ENCODE measurements at places on chromosomes 5 and 9. TPM values are rescaled to one million over a fixed set of nuclear protein-coding genes. Genes with fewer than 3 reads are reported as not detected.

The KLHL3 gene
- 9.2 TPM for total RNA-seq

DNA sequence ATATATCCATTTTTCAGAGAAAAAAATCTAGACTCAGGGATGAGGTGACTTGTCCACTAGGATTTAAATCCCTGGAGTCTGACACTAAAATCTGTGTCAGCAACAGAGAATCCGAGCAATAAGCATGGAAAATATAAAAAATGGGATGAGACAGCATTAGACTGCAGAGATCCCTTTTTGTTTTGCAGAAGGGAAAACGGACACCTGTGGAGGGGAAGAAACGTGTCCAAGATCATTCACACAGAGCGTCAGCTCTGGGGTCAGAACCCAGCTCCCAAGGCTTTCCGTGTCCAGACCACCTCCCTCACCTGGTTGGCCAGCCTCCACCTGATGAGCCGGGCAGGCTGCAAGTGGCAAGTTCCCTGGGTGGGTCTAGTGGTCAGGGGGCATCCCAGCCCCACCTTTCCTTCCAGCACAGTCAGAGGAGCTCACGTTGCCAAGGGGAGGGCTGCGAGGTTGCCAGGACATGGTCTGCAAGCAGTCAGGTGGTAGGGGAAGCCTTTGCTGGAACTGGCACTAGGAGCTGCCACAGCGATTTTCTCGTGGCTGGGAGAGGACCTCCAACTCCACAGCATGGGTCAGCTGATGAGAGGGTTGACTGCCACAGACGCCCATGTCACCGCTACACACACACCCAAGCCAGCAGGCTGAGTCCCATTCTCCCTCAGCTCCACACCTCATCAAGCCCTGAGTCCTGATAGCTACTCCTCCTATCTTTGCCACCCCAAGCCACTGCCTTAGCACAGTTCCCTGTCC, 65.9 kb upstream of the CPLX2 start:
- no peak for DNase-seq
- H3K36me3 ChIP-seq: no peaks in the 10 kb centered on the region
- H3K4me1 ChIP-seq: no peaks in the 10 kb centered on the region
- no peak overlapping the region for H3K27ac ChIP-seq
- no peak overlapping the region for H3K4me3 ChIP-seq

DNA sequence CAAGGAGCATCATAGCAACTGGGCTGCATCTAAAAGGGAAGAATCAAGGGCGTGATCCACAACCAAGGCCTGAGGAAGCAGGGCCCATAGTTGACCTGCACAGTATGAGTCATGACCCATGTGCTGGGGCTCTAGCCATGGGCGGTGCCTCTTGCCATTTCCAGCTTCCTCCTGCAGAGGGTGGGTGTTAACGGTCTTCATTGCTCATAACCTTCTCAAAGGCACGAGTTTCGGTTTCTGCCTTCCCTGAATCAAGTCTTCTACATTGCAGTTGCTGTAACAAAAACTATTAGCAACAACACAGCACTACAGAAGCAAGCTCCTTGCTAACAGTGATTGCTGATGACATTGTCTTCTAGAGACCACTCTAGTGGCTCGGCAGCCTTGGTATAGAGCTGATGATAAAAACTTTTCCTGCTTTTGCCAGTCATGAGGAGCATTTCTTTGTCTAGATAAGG, 66.9 kb downstream of the CTSL start:
- peaks cover under 1% of the 10 kb centered on the region for H3K27me3 ChIP-seq
- H3K4me1 ChIP-seq: peaks cover 9% of the 10 kb centered on the region
- H3K36me3 ChIP-seq: no peaks in the 10 kb centered on the region
- peak; percentile 39 for DNase-seq
- H3K4me3 ChIP-seq: no peak overlapping the region

The PROB1 gene
- 6.2 TPM for total RNA-seq

- no peak for DNase-seq
- no peaks in the 10 kb centered on the region for H3K4me1 ChIP-seq
- H3K36me3 ChIP-seq: peaks cover 33% of the 10 kb centered on the region
- H3K27me3 ChIP-seq: no peaks in the 10 kb centered on the region
- H3K4me3 ChIP-seq: no peak overlapping the region
- no peak overlapping the region for H3K27ac ChIP-seq
These were observed 271.1 kb downstream of the DENND1A start for GRCh38 chr9:123658792-123659191.

- H3K27me3 ChIP-seq: peaks cover 14% of the 10 kb centered on the region
- DNase-seq: no peak
- H3K36me3 ChIP-seq: peaks cover 11% of the 10 kb centered on the region
- H3K4me1 ChIP-seq: peaks cover 41% of the 10 kb centered on the region
These were observed 116.0 kb downstream of the UNC13B start for GRCh38 chr9:35277628-35278359.

- DNase-seq: no peak
- no peak overlapping the region for H3K4me3 ChIP-seq
- no peak overlapping the region for H3K27ac ChIP-seq
- H3K36me3 ChIP-seq: no peaks in the 10 kb centered on the region
- no peaks in the 10 kb centered on the region for H3K4me1 ChIP-seq
These were observed 4.3 kb upstream of the QRFP start for GRCh38 chr9:130900701-130901497.

DNA sequence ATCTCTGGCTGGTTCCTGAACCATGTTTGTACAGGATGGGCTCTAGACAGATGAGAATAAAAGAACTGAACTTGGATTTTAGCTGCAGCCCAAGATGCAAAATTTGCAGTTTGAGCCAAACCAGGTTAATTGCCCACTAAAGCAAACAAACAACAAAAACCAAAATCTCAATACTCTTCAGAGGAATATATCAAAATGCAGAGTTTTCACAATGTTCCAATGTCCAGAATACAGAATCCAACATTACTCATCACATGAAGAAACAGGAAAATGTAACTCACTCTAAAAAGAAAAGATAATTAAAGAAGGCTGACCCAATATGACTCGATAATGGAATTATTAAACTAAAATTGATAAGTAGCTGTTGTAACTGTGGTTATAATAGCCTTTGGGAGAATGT, 20.4 kb downstream of the FOXI1 start:
- peaks cover 28% of the 10 kb centered on the region for H3K27me3 ChIP-seq
- H3K4me1 ChIP-seq: no peaks in the 10 kb centered on the region
- H3K27ac ChIP-seq: no peak overlapping the region
- DNase-seq: no peak
- peaks cover 3% of the 10 kb centered on the region for H3K36me3 ChIP-seq
- no peak overlapping the region for H3K4me3 ChIP-seq

DNA sequence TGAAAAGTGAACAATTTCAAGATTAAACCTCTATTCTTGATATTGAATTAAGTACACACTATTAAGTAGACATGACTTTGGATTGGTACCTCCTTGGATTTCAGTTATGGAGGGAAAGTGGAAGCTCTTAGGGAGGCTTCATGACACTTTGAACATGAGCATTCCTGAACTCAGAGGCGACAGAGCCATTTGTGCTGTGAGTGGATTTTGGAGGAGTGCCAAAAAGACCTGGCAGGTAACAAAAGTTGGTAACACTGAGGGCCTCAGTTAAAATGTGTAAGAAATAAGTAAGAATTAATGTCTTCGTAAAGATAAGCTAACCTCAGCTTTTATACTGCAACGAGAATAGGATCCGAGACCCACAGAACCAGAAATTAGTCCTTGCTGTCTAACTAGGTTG, 356.7 kb downstream of the ARRDC3 start:
- H3K27me3 ChIP-seq: peaks cover 19% of the 10 kb centered on the region
- H3K4me1 ChIP-seq: peaks cover 2% of the 10 kb centered on the region
- no peak overlapping the region for H3K4me3 ChIP-seq
- no peaks in the 10 kb centered on the region for H3K36me3 ChIP-seq
- DNase-seq: no peak

- H3K36me3 ChIP-seq: no peaks in the 10 kb centered on the region
- DNase-seq: no peak
- H3K4me3 ChIP-seq: no peak overlapping the region
- H3K4me1 ChIP-seq: no peaks in the 10 kb centered on the region
- H3K27ac ChIP-seq: no peak overlapping the region
These were observed 172.1 kb downstream of the ENC1 start for GRCh38 chr5:74468421-74468820.

GRCh38 chr9:99178912-99179872, 42.5 kb downstream of the ALG2 start:
- no peak for DNase-seq
- H3K4me3 ChIP-seq: no peak overlapping the region
- peaks cover 11% of the 10 kb centered on the region for H3K36me3 ChIP-seq
- H3K27ac ChIP-seq: no peak overlapping the region
- no peaks in the 10 kb centered on the region for H3K27me3 ChIP-seq

DNA sequence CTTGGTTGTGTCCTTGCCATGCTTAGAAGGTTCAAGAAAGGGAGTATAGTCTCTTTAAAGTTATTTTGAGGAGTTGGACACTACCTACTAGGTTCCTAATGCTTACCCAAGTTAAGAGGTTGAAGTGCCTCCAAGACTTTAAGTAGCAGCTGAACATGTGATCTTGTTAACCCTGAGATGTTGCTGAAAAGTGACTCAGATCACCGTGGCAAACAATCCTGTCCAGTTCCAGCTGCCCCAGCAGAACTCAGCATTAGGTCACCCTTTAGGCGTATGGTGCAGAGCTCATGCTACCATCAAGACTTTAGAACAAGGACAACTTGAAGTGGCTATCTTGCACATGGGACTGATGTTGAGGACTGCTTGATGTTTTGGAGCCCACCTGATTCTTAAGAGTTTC, 22.5 kb downstream of the ZNF462 start:
- no peak overlapping the region for H3K27ac ChIP-seq
- no peaks in the 10 kb centered on the region for H3K4me1 ChIP-seq
- H3K27me3 ChIP-seq: no peaks in the 10 kb centered on the region
- H3K4me3 ChIP-seq: no peak overlapping the region
- no peaks in the 10 kb centered on the region for H3K36me3 ChIP-seq

DNA sequence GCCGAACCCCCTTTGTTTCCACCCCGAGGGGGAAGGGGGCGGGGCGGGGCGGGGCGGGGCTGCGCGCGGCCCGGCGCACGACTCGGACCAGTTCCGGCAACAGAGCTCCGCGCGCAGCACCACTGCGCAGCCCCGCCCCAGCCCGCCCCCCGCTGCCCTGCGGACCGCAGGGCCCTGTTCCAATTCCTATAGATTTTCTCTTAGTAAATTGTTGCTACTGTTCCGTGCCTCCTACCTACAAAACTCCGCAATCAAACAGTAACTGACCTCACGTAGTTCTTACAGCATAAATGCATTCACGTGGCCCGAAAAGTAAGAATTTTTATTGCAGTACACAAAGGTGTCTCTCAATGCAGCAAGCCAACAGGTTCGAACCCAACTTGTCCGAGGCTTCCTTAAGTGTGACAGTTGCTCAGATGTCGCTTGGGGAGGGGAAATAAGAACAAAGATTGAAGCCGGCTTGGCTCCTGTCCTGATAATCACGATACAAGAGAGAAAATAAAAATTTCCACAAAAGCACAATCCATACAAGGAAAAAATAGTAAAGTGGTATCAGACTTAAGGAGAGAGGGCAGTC, 1.2 kb upstream of the RNF38 start:
- DNase-seq: no peak
- no peaks in the 10 kb centered on the region for H3K27me3 ChIP-seq
- peak overlapping the region; percentile 94 for H3K27ac ChIP-seq
- peaks cover 24% of the 10 kb centered on the region for H3K4me1 ChIP-seq
- peaks cover 10% of the 10 kb centered on the region for H3K36me3 ChIP-seq

The RASGRF2 gene
- total RNA-seq: 13.3 TPM

The CATSPER3 gene
- 0.39 TPM for total RNA-seq

DNA sequence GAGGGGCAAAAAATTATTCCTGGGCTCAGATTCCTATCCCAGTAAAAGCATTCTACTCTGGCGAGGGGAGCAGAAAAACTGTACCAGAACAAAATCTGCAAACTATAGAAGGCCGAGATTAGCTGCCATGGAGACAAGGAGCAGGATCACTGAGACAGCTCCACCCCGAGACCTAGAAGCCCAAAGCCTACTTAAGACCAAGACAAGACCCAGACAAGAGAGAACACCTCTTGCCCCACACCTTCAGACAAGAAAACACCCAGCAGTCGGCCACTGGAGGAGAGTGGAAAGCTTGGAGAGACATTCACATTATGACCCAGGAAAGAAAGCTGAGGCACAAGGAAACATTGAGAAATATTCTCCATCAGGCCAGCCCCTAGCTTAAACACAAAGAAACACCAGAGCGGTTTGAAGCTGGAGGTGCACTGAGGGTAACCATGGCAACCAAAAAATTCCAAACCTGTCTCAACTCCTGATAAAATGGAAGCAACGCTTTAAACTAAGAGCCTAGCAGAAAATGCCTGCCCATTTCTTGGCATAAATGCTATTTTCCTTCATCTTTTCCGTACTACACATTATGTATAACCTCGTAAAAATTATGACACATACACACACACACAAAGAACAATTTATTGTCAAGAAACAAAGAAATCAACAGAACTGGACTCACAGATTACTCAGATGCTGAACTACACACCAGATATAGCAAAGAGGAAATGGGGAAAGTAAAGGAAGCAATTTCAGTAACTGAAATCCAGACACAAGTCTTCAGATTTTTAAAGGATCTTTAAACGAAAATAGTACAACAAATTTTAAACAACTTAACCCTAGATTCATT, 53.8 kb upstream of the FTMT start:
- no peaks in the 10 kb centered on the region for H3K4me1 ChIP-seq
- no peaks in the 10 kb centered on the region for H3K36me3 ChIP-seq
- H3K27me3 ChIP-seq: no peaks in the 10 kb centered on the region
- DNase-seq: no peak

DNA sequence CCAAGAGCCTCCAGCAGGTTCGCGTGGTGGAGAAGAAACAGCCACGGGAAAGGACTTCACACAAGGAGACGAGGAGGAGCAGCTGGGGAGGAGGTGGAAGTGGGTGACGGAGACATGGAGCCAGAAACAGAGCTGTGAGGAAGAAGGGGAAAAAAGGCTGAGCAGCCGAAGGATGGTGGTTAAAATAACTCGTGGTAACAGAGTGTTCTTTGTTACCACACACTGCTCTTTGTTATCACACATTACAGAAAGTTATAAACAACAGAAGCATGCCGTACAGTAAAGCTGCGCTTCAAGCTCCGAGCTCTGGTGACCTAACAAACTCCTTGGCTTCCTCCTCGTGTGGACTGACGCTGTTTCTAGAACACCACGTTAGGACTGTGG, 215.4 kb downstream of the GLIS3 start:
- peaks cover 7% of the 10 kb centered on the region for H3K27me3 ChIP-seq
- H3K4me1 ChIP-seq: peaks cover 14% of the 10 kb centered on the region
- H3K4me3 ChIP-seq: no peak overlapping the region
- H3K27ac ChIP-seq: no peak overlapping the region
- peaks cover 9% of the 10 kb centered on the region for H3K36me3 ChIP-seq

The LRRC70 gene
- 0.34 TPM for total RNA-seq

GRCh38 chr9:91953718-91954117, 3.7 kb upstream of the ROR2 start:
- no peak overlapping the region for H3K27ac ChIP-seq
- no peak for DNase-seq
- H3K36me3 ChIP-seq: no peaks in the 10 kb centered on the region
- H3K27me3 ChIP-seq: peaks cover 46% of the 10 kb centered on the region
- peaks cover 4% of the 10 kb centered on the region for H3K4me1 ChIP-seq

The C5orf52 gene
- not detected for total RNA-seq

- no peak overlapping the region for H3K27ac ChIP-seq
- no peaks in the 10 kb centered on the region for H3K36me3 ChIP-seq
- no peak overlapping the region for H3K4me3 ChIP-seq
- DNase-seq: no peak
These were observed 557.0 kb downstream of the TLE1 start for GRCh38 chr9:81132318-81132717.

The KLF9 gene
- 25.5 TPM for total RNA-seq

The PCDHGB4 gene
- not detected for total RNA-seq

The ARL14EPL gene
- total RNA-seq: not detected

The KCNT1 gene
- not detected for total RNA-seq

GRCh38 chr9:2039294-2040180, 24.4 kb downstream of the SMARCA2 start:
- no peak overlapping the region for H3K4me3 ChIP-seq
- no peak for DNase-seq
- H3K27me3 ChIP-seq: no peaks in the 10 kb centered on the region
- H3K27ac ChIP-seq: no peak overlapping the region
- peaks cover 54% of the 10 kb centered on the region for H3K4me1 ChIP-seq
- peaks cover 58% of the 10 kb centered on the region for H3K36me3 ChIP-seq

The SHLD3 gene
- 6.9 TPM for total RNA-seq

The LRRC8A gene
- total RNA-seq: 20.3 TPM

The FGF1 gene
- not detected for total RNA-seq

Measured in activated naive CD8-positive, alpha-beta T cell treated with anti-CD3 and anti-CD28 coated beads for 36 hours (primary cell).